ENCODE measurements at places on chromosomes 2 and 18. TPM values are rescaled to one million over a fixed set of nuclear protein-coding genes. Genes with fewer than 3 reads are reported as not detected.
A peak's percentile ranks its signal among the peaks of the same experiment; 100 is the strongest.

The PLGLB2 gene
- 2.5 TPM for total RNA-seq

DNA sequence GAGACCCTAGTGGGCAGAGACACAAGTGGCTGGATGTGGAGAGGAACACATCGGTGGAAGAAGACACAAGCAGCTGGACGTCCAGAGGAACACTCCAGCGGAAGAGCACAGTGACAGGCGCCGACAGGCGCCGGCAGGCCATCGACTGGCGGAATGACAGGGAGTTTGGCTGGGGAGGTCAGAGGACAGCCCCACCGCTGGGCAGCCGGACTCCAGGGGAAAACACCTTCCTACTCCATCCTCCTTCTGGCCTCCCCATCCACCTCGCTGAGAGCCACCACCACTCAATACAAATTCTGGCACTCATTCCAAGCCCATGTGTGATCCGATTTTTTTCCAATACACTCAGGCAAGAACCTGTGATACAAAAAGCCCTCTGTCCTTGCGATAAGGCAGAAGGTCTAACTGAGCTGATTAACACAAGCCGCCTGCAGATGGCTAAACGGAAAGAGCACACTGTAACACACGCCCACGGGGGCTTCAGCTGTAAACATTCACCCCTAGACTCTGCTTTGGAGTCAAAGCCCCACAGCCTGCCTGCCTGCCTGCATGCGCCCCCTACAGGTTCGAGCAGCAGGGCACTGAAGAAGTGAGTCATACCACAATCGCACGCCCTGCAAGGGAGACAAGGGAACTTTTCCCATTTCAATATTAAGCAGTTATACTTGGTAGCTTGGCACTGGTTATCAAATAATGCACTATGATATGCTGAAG lies 50.2 kb upstream of the LRP1B start:
- DNase-seq: peak; percentile 18

DNA sequence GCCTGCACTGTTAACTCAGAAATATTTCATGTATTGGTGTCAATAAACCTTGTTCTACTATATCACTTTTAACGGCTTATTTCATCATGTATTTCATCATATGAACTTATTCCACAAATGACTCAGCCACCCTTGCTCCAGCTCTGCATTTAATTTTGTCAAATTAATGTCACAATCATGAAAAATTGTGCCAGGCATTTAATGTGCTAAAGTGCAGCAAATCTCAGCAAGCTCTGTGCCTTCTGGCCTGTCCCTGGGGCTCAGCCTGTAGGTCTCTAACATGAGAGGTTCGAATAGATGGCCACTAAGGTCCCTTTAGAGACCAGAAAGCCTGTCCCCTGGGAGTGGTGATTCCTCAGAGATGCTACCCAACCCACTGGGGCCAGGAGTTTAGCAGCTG lies 28.6 kb downstream of the BOD1L2 start:
- no peak for DNase-seq

DNA sequence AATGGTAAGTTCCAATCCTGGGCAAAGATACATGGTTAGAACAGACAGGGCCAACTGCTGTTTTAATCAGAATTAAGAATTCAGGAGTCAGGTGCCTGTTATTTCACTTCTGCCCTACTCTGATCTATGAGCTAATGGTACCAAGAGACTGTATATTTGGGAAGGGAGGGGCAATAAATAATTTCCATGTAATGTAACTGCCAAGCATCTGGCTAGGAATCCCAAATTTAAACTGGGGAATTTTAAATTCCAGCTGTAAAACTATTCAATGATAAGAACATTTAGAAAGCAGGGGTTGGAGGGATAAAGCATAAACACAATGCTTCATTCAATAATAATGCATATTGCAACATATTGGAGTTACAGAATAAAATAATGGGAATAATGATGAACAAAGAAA lies 49.7 kb downstream of the SCN7A start:
- DNase-seq: no peak

GRCh38 chr2:85655961-85656417 lies 12.0 kb downstream of the SFTPB start:
- DNase-seq: no peak

- DNase-seq: no peak
These were observed 545 bp upstream of the CDCA7 start for GRCh38 chr2:173354073-173354581.

DNA sequence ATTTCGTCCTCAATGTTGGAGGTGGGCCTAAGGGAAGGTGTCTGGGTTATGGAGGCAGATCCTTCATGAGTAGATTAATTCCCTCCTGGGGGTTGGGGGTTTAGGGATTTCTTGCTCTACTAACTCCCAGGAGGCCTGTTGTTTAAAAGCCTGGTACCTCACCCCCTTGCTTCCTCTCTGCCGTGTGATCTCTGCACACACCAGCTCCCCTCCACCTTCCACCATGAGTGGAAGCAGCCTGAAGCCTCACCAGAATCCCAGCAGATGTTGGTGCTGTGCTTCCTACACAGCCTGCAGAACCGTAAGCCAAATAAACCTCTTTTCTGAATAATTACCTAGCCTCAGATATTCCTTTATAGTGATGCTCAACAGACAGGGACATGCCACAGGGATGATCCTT lies 141.5 kb downstream of the ZNF516 start:
- DNase-seq: no peak

GRCh38 chr2:29560566-29560965 lies 360.8 kb downstream of the ALK start:
- DNase-seq: peak; percentile 59
